Renal pelvis (tissue), 12 donors: ENCODE measurements at places on chromosomes 7 and 10.

DNA sequence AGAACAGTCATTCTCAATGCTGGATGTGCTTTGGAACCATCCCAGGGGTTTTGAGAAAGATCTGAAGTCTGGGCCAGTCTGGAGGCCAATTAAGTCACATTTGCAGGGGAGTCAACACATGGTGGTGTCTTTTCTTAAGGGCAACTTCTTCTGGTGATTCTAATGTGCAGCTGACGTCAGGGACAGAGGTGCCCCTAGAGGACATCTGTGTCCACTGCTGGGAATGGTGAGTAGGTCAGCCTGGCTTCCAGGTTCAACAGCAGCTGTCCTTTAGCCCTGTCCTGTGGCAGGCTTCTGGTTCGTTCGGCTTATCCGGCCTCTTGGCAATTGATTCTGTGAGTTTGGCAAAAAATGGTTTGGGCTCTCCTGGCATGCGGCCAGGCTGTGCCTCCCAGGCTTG is 269.7 kb upstream of the HABP2 start:
- no peak for DNase-seq

GRCh38 chr7:84162125-84162524 is 32.5 kb downstream of the SEMA3A start:
- no peak for DNase-seq

- DNase-seq: no peak
These were observed 10.7 kb downstream of the IKZF5 start for GRCh38 chr10:122997864-122998263.

DNA sequence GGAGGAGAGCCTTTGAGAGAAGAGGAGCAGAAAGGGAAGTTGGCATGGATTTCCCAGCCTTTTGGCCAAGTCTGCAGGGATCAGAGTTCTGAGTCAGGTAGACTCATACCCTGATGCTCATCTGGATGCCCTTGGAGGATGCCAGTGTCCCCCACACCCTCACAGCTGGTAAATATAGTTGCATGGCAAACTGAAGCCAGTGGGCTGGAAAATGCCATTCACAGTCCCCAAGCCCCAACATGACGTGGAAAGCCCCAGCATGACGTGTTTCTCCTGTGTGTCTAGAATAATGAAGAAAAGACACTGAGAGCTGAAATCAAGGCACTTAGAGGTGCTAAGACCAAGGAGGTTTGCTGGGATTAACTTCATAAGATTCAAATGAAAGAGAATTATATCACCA is 24.8 kb upstream of the APBB1IP start:
- DNase-seq: no peak

DNA sequence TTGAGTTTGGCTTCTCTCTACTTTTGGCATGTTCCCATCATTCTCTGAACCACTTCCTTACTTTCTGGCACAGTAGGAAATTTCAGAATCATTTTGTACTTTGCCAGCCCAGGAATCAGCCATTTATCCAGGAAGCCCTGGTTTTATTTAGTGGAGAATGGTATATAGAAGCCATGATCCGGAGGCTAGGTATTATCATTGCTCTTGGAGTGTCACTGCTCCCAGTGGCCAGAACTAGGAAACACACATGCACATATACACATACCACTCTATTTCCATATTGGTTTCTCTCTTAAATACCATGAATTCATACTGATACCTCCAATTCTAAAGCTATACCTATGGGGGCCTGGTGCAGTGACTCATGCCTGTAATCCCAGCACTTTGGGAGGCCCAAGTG is 36.3 kb downstream of the SUFU start:
- no peak for DNase-seq

DNA sequence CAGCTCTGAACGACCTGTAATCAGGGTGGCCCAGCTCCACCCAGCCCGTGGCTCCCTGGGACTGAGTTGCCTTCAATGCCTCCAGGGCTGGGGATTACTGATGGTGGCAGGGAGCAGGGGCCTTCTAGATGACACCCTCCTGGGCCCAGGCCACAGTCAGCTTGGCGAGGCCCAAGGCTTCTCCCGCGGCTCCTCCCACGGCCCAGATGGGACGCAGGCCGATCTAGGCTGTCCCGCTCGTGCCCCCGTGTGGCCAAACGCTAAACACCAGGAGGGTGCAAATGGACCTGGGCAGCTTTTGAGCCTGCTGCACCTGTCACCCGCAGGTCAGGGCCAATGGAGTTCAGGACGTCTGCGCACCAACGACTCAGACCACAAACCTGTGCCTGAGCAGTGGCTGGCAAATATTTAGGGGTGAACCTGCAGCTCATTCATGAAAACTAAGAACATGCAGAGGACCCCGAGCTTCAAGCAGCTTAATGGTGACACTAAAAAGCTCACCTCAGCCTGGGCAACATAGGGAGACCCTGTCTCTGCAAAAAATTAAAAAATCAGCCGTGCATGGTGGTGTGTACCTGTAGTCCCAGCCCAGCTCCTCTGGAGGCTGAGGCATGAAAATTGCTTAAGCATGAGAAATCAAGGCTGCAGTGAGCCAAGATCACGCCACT is 43.2 kb downstream of the ASB13 start:
- peak; percentile 73 for DNase-seq

- no peak for DNase-seq
These were observed 81.9 kb upstream of the CAPZA2 start for GRCh38 chr7:116780521-116780920.

DNA sequence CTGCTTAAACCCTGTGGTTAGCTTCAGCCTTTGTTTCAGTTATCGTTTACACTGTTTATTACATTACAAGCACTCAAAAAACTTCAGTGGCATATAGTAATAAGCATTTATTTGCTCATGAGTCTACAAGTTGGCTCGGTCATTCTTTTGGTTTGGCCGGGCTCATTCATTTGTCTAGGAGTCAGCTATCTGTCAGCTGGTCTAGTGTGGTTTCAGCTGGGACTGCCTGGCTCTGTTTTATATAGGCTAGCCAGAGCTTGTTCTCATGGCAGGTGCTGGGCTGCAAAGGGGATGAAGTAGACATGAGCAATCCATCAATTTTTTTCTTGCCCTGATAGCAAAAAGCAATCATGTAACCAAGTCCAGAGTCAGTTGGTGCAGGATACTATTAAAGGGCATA is 103.6 kb downstream of the MKLN1 start:
- no peak for DNase-seq

DNA sequence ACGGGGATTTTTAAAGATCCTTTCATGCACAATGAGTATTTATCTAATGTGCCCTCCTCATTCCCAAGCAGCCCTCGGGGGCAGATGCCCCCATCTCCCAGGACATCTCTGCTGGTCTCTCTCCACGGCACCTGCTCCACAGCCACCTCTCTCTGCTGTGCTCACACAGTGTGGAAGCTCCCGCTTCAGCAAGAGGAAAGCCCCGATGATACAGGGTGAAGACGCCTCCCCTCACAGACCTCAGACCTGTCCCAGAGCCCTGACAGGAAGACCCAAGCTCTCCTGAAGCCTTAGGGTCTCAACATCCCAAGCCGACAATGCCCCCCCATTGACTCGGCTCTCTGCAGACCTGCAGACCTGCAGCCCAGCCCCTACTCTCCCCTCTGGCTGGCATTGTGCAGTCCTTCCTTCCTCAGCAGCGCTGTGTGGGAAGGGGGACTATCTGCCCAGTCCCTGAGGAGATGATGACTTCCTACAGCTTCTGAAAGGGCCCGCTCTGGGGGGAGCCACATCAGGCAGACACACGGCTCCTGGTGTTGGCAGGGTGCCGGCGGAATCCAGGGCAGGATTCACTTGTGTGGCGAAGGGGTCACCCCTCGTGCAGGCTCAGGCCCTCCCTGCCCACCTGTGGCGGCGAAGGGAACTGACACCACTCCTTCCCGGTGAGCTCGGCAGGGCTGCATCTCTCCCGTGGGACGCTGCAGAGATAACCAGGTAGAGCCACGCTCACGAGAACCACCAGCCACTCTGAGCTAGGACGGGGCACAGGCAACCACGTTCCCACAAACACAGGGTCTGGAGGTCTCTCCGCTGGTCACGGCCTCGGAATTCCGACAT is 61.8 kb downstream of the PTPRN2 start:
- DNase-seq: no peak

DNA sequence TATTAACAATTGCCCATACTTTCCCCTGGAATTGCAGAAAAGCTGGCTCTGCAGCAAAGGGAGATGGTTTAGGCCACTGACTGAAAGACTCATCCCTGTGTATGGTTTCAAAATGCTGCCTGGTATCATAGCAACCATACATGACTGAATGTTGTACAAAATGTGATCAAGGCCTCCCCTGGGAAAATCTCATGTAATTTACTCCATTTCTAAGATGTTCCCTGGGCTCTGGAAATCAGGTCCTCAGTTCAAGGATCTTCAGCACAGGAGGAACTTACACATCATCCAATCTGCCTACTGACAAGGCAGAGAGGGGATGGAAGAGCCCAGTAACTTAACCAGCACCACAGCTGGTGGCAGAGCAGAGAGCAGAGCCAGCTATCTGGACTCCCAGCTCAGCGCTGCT is 111.8 kb downstream of the JAZF1 start:
- DNase-seq: no peak

GRCh38 chr10:48636231-48636630 is 31.4 kb upstream of the ARHGAP22 start:
- no peak for DNase-seq

- no peak for DNase-seq
These were observed 102.8 kb upstream of the KCND2 start for GRCh38 chr7:120169996-120170783.

DNA sequence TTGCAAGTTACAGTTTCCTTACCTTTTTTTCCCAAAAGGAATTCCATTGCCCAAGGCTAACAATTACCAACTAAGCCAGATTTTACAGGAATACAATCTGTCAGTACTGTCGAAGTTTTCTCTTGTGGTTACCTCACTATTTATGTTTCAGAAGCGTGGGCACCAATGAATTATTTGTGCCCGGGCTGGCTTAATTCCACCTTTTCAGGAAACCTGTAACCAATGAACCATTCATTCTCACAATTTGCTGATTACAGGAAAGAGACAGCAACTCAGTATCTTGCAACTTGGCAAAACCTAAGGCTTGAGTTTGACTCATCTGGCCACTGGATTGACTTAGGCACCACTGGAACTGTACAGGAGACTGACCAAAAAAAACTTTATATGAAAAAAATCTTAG is 485.6 kb downstream of the INHBA start:
- DNase-seq: no peak

DNA sequence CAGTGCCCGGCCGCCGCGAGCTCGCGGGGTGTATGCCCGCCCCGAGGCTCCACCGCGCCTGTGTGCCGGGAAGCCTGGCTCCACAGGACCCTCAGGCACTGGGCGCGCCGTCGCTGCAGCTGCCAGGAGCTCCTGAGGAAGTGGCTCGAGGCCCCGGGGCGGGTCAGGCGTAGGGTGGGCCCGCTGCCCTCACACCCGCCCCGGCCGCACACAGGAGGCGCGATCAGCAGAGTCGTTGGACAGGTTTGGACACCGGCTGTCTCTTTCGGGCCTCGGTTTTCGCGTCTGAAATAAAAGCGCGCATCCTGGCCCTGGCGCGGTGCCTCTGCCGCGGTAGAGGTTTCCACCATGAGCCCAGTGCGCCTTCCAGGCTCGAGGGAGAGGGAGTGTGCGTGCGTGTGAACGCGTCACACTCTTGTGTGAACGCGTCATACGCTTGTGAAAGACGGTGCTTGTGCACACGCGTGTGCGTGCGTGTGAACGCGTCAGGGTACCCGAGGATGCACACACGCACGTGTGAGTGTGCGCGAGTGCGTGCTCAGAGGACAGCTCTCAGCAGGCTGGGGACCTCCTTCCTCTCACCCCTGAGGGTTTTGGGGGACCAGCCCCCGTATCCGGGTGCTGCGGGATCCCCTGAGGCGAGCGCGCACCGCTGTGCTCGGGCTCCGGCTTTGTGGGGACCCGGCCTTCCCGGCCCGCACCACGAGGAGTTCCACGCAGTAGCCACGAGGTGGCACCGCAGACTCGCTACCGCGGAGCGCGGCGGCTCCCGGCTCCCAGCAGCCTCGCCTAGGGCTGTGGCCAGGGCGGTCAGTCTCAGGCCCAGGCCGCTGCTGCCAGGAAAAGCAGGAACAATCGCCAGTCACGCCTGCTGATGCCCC is 83.8 kb downstream of the BMS1 start:
- peak; percentile 53 for DNase-seq

- DNase-seq: no peak
These were observed 395.7 kb upstream of the NRG3 start for GRCh38 chr10:81479316-81479715.

- no peak for DNase-seq
These were observed 417.7 kb upstream of the CELF2 start for GRCh38 chr10:10600004-10600403.

DNA sequence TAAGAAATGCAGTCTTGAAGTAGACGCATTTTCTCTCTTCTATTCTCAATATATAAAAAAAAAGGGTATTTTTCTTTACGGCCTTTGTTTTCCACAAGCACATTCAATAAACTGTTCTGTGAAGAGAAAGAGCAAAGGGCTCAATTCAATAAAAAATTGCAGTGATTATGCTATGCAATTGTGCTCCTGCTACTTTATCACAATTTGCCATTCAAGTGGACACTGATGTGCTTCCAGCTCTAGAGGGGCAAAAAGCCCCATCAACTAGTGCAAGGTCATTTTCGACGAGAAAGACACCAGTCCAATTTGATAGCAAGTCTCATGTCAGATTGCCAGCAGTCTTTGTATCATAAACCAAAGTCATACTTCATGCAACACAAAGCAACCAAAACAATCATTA is 82.6 kb upstream of the THSD7A start:
- DNase-seq: no peak

- no peak for DNase-seq
These were observed 57.5 kb downstream of the MDFIC start for GRCh38 chr7:114979388-114979787.

GRCh38 chr10:27041196-27041595 is 59.1 kb downstream of the ANKRD26 start:
- DNase-seq: no peak

GRCh38 chr10:133274751-133275683 is 1.7 kb downstream of the ADAM8 start:
- DNase-seq: no peak

- no peak for DNase-seq
These were observed 273.1 kb upstream of the PITRM1 start for GRCh38 chr10:3445648-3446047.

DNA sequence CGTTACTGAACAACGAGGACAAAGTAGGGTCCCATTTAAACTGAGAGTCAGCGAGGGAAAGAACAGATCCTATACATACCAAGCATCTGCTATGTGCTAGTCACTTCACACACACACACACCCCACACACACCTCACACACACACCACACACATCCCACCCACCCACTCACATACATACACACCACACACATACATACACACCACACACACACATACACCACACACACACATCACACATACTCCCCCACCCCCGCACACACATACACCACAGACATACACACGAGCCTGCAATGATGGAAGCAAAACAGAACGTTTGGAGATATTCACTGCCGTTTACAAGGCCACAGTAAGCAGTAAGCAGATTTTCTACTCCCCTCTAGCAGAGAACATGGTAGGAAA is 607 bp upstream of the GRB10 start:
- DNase-seq: no peak
